A549 treated with CORT108297 at 1 μM for 4 hours (cell line): ENCODE measurements at places on chromosomes 2 and 18. TPM values are rescaled to one million over a fixed set of nuclear protein-coding genes. Genes with fewer than 3 reads are reported as not detected.

SKOR2 gene
- not detected in 5 replicates for total RNA-seq

FAM136A gene
- total RNA-seq = 89.1 to 107 TPM (median 97.1 TPM) in 5 replicates

CRIM1 gene
- 106 to 182 TPM (median 145 TPM) in 5 replicates for total RNA-seq

DSG3 gene
- 0.01 TPM in 3 of 5 replicates, not detected in the others for total RNA-seq

FEV gene
- not detected in 5 replicates for total RNA-seq

FAM124B gene
- not detected in 5 replicates for total RNA-seq

C2orf78 gene
- total RNA-seq = not detected in 5 replicates

LAMA1 gene
- 0.03 to 0.17 TPM (median 0.07 TPM) in 5 replicates for total RNA-seq

OR6B3 gene
- total RNA-seq = not detected in 5 replicates

MRPS9 gene
- total RNA-seq = 30.6 to 37.8 TPM (median 31.1 TPM) in 5 replicates

ACVR1C gene
- total RNA-seq = 0.02 TPM in 3 of 5 replicates, not detected in the others

TMEM163 gene
- total RNA-seq = 0.08 to 0.15 TPM (median 0.09 TPM) in 5 replicates

NOSTRIN gene
- total RNA-seq = 1.3 to 2.1 TPM (median 1.7 TPM) in 5 replicates

KDM3A gene
- total RNA-seq = 20.0 to 39.4 TPM (median 24.5 TPM) in 5 replicates

DDX1 gene
- total RNA-seq = 121 to 167 TPM (median 123 TPM) in 5 replicates

TCF7L1 gene
- 6.7 to 9.5 TPM (median 9.2 TPM) in 5 replicates for total RNA-seq

SEMA4F gene
- 8.7 to 13.8 TPM (median 11.1 TPM) in 5 replicates for total RNA-seq

ADRA2B gene
- 0.02 to 0.07 TPM (median 0.05 TPM) in 4 of 5 replicates, not detected in the other for total RNA-seq

OTOS gene
- total RNA-seq = 0.19 TPM in 1 of 5 replicates, not detected in the others

IL1F10 gene
- total RNA-seq = not detected in 5 replicates

ASB18 gene
- not detected in 5 replicates for total RNA-seq

MTERF4 gene
- 22.4 to 30.4 TPM (median 25.2 TPM) in 5 replicates for total RNA-seq

DSG2 gene
- total RNA-seq = 42.8 to 70.7 TPM (median 58.8 TPM) in 5 replicates

KCNIP3 gene
- total RNA-seq = 1.1 to 2.4 TPM (median 1.6 TPM) in 5 replicates
